ENCODE measurements at places on chromosomes 16 and 17.
A peak's percentile ranks its signal among the peaks of the same experiment; 100 is the strongest.

GRCh38 chr17:71869841-71870545 lies 250.8 kb upstream of the SOX9 start:
- no peak for DNase-seq

DNA sequence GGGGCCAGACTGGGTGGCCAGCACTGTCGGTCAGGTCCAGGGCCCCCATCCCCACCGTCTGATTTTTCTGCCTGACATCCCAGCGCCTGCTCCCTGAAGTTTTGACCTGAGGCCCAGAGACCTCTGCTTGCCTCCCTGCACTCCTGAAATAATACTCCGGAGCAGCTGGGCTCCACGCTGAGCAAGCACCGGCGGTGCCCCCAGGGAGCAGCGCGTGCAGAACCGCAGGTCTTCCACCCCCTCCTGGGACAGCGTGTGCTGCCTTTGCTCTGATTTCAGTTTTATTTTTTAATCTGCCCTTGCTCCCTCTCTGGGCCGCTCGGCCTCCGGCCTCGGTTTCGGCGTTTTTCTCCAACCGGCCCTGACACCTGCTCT lies 132.4 kb upstream of the GSE1 start:
- DNase-seq, result no peak

- no peak for DNase-seq
Observed at GRCh38 chr17:61875285-61875684, 12.0 kb upstream of the BRIP1 start.

DNA sequence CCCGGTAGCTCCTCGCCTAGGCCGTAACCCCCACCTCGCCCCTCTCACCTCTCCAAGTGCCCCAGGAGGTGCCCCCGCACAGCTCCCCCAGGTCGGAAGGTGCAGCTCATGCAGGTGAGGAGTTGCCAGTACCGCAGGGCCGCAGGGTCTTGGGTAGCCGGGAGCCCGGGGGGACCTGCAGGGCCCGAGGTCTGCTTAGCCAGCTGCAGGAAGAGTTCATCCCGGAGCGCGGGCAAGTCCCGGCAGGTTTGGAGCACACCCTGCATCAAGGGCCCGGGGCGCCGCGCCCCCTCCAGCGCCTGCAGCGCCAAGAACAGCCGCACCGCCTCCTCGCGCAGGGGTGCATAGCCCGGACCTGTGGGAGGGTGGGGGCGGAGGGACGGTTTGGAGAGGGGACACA lies 4.8 kb downstream of the PLEKHH3 start:
- DNase-seq, result no peak

DNA sequence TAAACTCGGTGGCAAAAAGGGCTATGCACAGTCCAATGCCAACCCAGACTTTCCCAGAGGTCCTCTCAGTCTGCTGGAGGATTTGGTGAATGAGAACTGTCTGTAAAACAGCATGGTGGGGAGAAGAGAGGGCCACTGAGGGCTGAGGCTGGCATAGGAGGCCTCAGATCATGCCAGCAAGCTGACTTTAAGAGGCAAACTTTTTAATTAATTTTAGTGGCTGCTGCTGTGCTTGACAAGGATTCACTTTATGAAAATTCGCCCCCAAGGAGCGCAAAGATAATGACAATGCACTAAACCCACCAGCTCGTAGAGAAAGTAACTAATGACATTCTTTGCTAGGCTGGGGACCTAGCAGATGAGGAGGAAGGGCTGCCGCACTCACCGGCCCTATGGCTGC lies 15.0 kb downstream of the ABCC12 start:
- no peak for DNase-seq

- no peak for DNase-seq
Observed at GRCh38 chr16:49834531-49835151, 21.3 kb downstream of the ZNF423 start.

DNA sequence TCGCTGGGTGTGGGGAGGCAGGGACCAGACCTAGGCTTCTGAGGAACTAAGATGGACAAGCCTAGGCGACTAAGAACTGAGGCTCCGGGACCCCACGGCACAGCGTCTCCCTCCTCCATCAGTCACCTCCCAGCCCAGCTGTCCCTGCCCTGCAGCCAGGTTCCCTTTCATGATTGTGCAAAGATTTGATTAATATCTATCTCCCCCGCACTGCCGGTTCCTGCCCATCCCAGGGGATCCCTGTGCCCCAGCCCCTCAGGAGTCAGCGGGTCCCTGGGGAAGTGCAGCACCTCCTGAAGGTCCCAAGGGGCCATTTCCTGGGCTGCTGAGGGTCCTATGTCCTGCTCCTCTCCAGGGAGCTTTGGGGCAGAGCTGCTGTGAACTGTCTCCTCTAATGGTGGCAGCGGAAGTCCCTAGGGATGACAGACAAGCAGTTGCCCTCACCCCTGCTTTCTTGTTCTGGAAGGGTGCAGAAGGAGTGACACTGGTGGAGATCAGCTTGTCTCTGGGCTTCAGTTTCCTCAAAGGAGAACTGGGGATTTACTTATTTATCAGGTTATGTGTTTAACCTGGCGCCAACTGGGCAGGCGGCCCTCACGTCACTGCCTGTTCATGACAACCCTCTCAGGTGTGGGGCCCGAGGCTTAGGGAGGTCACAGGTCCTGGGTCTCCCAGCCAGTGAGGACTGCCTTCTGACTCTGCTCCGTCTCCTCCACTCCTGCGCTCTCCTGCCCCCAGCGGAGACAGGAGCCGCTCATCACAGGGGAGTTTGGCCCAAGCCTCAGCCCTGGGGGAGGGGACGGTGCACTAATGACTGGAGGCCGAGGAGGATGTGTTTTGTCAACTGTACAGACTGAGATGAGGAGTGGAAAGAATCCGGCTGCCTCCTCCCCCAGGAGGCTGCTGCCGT lies 1.9 kb upstream of the C16orf74 start:
- DNase-seq, result no peak

- no peak for DNase-seq
Observed at GRCh38 chr16:81238296-81239011, at the start of gene BCO1. TSS of gene BCO1 (plus strand) at chr16:81238689. CDS start at chr16:81238909, 220 bp downstream.

DNA sequence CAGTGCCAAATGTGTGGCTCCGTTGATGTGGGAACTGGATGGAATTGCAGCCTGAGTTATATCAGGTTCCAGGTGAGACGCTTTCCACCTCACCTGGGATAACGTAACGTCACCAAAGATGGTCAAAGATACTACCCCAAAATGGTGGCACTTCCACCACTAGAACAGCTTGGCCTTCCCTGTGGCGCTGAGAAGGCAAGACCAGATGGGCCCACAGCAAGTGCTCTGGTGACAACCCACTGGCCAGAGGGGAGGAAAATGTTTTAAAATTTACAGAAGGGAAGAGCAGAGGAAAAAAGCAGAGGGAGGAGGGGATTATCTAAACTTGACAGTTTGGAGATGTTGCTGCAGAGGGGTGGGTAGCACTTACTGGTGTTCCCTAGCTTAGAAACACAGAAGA lies 7.5 kb upstream of the ITGA2B start:
- DNase-seq, result no peak

GRCh38 chr17:62856594-62856993 lies 48.5 kb upstream of the MARCHF10 start:
- no peak for DNase-seq

GRCh38 chr17:75712446-75712845 lies 8.8 kb upstream of the ITGB4 start:
- peak; percentile 80 for DNase-seq

GRCh38 chr16:9827062-9827752 lies 355.0 kb downstream of the GRIN2A start:
- no peak for DNase-seq

GRCh38 chr16:71540-72401 lies 660 bp downstream of the RHBDF1 start:
- DNase-seq, result no peak

DNA sequence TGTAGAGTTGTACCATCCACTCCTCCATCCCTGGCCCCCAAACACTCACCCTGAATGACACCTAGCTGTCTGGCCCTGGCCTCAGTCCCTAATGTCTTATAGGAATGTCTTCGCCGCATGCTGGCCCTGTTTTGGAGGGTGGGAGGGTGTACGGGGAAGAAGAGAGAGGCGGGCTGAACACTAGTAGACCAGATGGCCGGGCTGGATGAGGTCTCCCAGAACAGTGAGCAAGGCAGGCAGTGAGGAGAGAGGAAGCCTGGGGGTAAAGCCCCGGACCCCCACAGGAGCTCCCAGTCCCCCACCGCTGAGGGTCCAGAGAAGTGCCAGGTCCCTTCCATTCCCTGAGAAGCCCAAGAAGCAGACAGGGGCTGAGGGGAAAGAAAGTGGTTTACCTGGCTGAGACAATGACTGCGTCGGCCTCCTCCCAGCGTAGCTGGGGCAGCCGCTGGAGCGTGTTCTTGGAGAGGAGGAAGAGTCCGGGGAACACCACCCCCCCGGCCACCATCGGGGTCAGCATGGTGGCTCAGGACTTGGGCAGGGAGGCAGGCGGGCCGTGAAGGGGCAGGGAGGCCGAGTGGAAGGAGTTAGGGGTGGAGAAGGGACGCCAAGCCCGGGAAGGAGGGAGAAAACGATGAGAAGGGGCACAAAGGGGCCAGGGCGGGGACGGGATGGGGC lies 923 bp downstream of the TLCD3B start:
- no peak for DNase-seq

GRCh38 chr17:4573669-4574068 lies 10.7 kb upstream of the SMTNL2 start:
- no peak for DNase-seq

DNA sequence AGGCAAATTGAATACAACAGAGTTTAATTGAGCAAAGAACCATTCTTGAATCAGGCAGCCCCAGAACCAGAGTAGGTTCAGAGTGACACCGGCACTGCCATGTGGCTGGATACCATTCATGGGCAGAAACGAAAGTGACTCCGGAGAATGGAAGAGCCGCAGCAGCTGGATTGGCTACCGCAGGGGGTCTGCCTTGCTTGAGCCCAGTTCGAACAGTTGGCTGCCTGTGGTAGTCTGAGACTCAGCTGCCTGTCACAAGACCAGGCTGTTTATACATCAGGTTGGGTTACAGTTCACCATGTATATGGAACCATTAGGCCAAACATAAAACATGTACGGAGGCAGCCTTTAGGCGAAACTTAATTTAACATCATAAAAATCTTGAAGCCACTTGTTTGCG lies 205.2 kb upstream of the CHMP6 start:
- no peak for DNase-seq

GRCh38 chr16:79867425-79867997 lies 267.0 kb upstream of the MAF start:
- DNase-seq, result no peak

- peak; percentile 88 for DNase-seq
Observed at GRCh38 chr17:76141212-76142038, at the start of gene FOXJ1. TSS of gene FOXJ1 (minus strand) at chr17:76141245. CDS start at chr17:76140395, 850 bp downstream.

GRCh38 chr16:22194707-22195444 lies 11.2 kb upstream of the EEF2K start:
- DNase-seq, result no peak

DNA sequence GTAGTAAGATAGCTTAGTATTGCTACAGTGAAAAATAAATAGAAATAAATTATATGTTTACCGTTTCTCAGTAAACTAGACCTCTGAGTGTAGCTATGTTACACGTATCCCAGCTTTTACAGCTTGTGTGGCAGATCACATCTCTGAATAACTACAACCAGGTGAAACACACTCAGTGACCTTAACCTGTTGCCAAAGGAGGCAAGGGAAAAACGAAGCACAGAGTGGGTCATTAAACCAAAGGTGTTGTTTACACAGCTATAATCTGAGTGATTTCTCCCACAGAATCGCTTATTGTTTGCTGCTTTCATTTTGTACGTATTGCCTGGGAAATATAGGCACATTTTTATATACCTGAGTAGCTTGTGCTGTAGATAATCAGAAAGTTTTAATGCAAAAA lies 688.2 kb upstream of the KIF2B start:
- DNase-seq, result no peak

DNA sequence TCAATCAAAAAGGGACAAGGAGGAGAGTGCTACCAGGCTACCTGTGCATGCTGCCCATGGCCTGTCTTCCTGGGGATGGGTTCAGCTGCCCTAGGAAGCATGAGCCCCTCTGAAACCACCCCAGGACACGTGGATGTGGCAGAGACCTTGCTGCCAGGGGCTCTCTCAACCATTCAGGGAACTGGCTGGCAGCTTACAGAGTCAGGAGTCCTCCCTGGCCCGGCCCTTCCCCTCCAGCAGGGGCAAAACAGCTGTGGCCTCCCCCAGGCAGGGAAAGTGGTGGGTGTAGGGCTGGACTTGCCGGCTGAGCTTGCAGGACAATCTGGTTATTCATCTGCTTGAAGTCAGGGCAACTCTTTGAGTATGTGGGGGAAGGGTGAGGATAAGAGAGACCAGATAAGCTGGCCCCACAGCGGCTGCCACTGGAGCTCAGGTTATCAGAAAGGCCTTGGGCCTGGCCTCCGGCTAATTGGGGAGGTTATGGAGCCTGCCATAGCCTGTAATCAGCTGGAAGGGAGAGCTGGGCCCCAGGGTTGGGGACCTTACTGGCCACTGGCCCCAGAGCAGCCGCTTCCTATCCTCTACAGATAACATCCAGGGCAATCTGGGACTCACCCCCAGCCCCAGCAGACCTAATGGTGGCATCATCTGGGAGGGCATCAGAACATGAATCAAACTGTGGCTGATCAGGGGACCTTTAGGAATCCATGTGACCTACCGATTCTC lies 5.6 kb upstream of the TBX2 start:
- no peak for DNase-seq

- DNase-seq, result peak; percentile 63
Observed at GRCh38 chr17:45132572-45133463, 503 bp upstream of the PLCD3 start.

- no peak for DNase-seq
Observed at GRCh38 chr17:82748756-82749155, 3.1 kb upstream of the TBCD start.

- peak; percentile 83 for DNase-seq
Observed at GRCh38 chr17:75412455-75413317, 7.2 kb upstream of the GRB2 start.

GRCh38 chr17:2215616-2216364 lies 87.8 kb downstream of the SMG6 start:
- no peak for DNase-seq

- no peak for DNase-seq
Observed at GRCh38 chr16:86733546-86734254, 155.4 kb downstream of the FOXL1 start.

GRCh38 chr17:41498276-41498675 lies 7.1 kb downstream of the KRT13 start:
- DNase-seq, result peak; percentile 97

DNA sequence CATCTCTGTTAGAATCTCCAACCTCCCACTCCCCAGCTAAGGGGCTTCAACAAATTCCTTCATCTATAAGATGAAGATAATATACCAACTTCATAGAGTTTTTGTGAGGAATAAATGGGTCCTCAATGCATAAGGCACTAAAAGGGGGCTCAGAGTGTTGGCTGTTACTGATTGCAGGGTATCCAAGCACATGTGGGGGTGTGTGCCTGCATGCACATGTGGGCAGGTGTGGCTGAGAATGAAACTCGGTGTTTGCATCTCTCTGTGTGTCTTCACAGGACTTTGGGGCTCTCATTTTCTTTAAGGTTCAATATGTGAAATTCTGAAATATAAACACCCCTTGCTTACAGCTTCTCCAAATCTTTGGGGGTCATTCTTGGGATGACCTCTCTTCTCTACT lies 4.1 kb upstream of the PPP1R9B start:
- DNase-seq, result no peak

All from AML-193 (cell line).